ENCODE measurements at places on chromosomes 12 and 14. TPM values are rescaled to one million over a fixed set of nuclear protein-coding genes. Genes with fewer than 3 reads are reported as not detected.

The NUAK1 gene
- total RNA-seq, result 0.63 TPM

The SLC6A13 gene
- total RNA-seq, result not detected

The ACADS gene
- total RNA-seq, result 10.5 TPM

The B4GALNT1 gene
- 11.2 TPM for total RNA-seq

The OVCH1 gene
- not detected for total RNA-seq

The STAC3 gene
- total RNA-seq, result not detected

The SMOC1 gene
- total RNA-seq, result 0.08 TPM

The GSKIP gene
- total RNA-seq, result 30.6 TPM

The PRPF40B gene
- total RNA-seq, result 13.3 TPM
